ENCODE measurements at places on chromosomes 1 and 21. TPM values are rescaled to one million over a fixed set of nuclear protein-coding genes. Genes with fewer than 3 reads are reported as not detected.

DNA sequence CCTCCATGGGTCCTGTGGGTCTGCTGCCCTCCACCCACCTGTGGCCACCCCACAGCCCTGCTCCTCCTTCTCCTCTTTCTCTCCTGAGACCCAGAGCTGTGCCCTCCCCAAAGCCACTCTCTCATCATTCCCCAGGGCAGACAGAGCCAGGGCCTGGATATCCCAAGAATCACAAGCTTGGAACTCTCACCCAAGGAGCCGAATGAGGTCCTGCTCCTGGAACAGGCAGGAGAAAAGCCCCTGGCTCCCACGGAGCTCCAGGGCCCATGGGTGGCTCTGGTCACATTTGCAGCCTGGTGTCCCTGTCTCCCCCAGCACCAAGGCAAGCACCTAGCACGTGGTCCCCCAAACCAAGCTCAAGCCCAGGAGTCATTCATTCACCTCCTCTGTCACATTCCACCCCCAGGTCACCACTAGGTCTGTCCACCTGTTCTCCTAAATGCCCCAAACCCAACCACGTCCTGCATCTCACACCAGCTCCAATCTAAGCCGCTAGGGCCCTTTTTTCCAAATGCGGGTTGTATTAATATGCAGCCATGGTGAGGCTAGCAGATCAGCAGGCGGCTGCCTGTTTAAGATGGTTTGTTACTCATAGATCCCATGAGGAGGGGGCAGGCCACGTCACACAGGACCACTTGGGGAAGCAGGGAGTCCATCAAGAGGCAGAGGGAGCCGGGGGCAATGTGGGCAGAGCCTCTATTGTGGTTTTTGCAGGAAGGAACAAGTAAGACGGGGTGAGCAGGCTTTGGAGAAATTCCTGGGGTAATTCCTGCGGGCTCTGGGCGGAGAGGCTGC, 215.5 kb upstream of the VAMP3 start:
- peaks cover 16% of the 10 kb centered on the region for H3K4me1 ChIP-seq
- no peak overlapping the region for H3K27ac ChIP-seq
- no peak for DNase-seq
- H3K4me3 ChIP-seq, result no peak overlapping the region
- no peaks in the 10 kb centered on the region for H3K36me3 ChIP-seq

DNA sequence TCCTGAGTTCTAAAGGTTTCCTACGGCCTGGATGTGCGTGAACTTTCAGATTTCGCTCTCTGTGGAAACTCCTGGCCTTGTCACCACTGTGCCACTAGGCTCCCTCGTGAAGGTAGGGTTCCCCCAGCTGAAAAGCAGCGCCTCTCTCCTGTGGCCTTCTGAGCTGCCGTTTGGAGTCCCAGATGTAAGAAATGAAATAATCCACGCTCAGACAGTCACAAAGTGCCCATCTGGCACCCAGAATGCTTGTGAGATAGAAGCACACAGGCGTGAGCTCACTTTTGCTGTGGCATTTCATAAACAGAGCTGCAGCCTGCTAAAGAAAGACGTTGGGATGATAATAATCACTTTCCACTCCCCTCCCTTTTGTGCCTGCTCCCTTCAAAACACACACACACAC, 65.8 kb downstream of the LMO4 start:
- no peaks in the 10 kb centered on the region for H3K36me3 ChIP-seq
- peaks cover 4% of the 10 kb centered on the region for H3K4me1 ChIP-seq
- DNase-seq, result no peak
- no peaks in the 10 kb centered on the region for H3K27me3 ChIP-seq
- H3K4me3 ChIP-seq, result no peak overlapping the region

DNA sequence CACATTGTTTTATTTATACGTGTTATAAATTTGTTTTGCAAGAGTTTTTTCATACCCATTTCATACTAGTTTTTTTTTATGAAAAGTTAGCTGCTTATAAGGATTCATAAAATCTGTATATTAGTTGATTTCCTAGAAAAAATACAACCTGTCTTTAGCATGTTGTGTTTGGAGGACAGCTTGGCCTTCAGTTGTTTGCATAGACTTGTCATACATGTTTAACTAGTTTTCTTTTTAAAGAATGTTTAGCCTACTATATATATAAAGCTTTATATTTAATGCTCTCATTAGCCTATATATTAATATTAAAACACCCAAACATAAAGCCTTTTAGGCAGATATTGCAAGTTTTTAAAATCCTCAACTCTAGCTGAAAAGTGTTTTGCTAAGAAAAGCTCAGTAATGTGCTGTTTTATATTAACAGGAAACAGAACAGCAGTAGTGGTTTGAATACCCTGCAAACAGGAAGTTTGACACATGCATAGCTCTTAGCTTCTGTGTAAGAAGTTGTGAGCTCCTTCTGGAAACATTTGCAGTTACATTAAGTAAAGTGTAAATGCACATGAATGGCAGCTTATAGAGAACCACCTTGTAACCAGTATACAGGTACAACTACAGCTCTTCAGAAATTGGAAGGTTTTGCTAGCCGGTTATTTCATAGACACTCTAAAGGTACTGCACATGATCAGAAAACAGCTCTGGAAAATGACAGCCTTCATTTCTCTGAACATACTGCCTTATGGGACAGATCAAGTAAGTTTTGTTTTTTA, at the start of gene PRKACB:
Gene PRKACB, plus strand, starts transcription at position 476 of the 770 bp plus-strand sequence. Its CDS starts 91 bp downstream, at position 567.
- peak; percentile 51 for DNase-seq
- no peak within 1 kb of the TSS for H3K4me3 ChIP-seq
- no peaks in the 10 kb centered on the region for H3K36me3 ChIP-seq
- H3K27ac ChIP-seq, result peak within 1 kb of the TSS; percentile 23
- H3K27me3 ChIP-seq, result no peaks in the 10 kb centered on the region

Gene RNF186
- not detected for total RNA-seq

GRCh38 chr21:41739936-41740335, 26.9 kb downstream of the RIPK4 start:
- peaks cover 7% of the 10 kb centered on the region for H3K4me1 ChIP-seq
- 0 out of 2 replicates have a peak overlapping the region, but pooled peaks have one; percentile 7 for H3K27ac ChIP-seq
- H3K4me3 ChIP-seq, result no peak overlapping the region
